ENCODE measurements at places on chromosomes 13 and 19.

GRCh38 chr19:7386308-7386707 is 37.6 kb downstream of the ARHGEF18 start:
- DNase-seq: no peak

- DNase-seq: no peak
Measured at GRCh38 chr13:99926014-99926731, 45.4 kb downstream of the ZIC5 start.

- DNase-seq: no peak
Measured at GRCh38 chr19:4403005-4403761, 743 bp downstream of the CHAF1A start.

GRCh38 chr13:19020988-19021387 is 160.6 kb downstream of the TUBA3C start:
- no peak for DNase-seq

DNA sequence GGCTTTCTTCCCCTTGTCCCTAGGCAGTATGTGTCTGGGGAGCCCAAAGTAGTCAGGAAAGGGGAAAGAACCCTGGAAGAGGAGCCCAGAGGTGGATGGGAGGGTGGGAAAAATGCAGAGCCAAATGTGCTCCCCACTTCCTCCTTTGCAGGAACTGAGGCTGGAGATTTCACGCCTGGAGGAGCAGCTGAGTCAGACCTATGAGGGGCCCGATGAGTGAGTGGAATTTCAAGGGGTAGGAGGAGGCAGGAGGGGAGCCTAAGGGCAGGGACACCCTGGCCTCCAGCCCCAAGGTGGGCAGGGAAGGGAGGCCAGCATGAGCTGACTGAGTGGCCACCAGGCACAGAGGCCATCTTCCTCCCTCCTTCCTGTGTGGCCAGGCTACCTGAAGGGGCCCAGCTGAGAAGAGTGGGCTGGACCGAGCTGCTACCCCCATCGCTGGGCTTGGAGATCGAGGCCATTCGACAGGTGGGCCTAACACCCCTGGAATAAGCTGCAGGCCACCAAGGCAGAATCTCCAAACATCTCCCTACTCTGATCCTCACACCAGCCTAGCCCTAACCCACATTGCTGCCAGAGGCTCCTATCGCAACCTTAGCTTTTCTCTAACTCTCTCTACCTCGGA is 14.3 kb downstream of the PTH2 start:
- no peak for DNase-seq

DNA sequence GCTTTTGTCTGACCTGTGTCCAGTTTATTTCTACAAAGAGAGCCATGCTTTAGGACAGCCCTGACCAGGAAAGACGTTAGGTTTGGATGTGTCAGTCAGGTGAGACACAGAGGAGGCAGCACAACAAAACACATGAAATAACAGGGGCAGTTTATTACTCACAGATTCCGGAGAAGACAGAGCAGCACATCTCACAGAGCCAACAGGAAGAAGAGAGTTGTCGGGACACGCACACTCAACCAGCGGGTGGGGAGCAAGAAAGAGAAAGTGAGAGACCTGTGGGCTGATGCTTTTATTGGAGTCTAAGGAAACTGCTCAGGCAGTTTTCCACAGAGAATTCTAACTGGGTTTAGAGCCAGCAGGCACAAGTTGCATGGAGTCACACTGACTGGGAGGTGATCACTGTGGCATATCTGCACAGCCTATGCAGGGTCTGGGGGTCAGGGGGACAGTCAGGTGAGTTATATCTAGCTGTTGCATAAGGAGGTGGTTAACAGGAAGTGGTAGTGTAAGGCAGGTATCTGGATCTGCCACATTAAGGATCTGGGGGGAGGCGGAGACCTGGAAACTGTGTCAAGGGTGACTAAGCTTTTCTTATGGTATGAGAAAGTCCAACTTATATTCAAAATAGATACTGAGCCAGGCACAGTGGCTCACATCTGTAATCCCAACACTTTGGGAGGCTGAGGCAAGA is 24.1 kb upstream of the CEACAM20 start:
- DNase-seq: no peak

Data from cerebellar nuclear complex (tissue), 1 donor.